ENCODE measurements at places on chromosomes 11 and 22.

DNA sequence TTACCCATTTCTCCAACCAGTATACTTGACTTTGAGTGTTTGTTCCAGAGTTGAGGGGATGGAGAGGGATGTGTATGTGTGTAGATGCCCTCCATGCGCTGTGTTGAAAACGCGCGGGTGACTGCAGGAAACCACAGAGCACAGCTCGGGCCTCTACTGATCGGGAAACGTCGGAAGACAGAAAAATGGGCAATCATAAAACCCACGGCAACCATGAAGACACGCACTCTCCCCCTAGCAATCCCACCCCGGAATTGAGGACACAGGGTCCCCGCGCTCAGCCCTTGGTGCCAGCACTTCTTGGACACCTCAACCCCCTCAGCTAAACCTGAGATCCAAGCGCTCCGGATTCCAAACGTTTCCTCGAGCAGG lies 251 bp upstream of the UQCC3 start:
- no peak for DNase-seq

DNA sequence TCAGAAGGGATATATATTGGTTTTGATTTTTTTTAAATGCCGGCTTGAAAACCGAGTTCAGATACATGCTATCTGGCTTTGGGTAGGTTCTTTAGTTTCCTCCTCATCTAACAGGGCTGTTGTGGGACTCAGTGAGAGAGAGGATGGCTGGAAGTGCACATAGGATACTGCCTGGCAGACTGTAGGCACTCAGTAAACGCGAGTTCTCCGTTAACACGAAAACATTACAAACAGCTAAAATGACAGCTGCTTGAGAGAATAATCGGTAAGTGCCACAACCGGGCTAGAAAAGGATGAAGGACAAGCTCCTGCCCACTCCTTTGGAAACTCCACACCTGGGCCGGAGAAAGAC lies 369 bp downstream of the XRRA1 start:
- DNase-seq: no peak

DNA sequence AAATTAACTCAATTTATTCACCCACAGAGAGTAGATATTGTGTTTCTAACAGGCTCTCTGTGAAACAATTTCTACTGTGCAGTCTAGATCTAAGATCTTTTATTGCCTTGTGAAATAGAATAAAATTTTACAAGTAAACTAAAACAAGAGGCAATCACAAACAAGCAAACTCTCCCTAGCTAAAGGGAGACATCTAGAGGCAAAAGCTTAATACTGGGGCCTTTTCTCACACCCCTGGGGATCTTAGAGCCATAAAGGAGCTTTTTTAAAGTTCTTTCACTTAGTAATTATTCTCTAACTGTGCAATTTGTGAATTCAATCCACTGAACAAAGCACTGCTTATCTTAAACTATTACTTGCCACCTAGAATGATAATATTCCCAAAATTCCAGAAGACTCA lies 19.7 kb downstream of the ALG9 start:
- DNase-seq: no peak

GRCh38 chr11:5815534-5815933 lies 6.8 kb downstream of the OR52N2 start:
- no peak for DNase-seq

GRCh38 chr11:95795627-95796295 lies 5.5 kb downstream of the CEP57 start:
- DNase-seq: no peak

DNA sequence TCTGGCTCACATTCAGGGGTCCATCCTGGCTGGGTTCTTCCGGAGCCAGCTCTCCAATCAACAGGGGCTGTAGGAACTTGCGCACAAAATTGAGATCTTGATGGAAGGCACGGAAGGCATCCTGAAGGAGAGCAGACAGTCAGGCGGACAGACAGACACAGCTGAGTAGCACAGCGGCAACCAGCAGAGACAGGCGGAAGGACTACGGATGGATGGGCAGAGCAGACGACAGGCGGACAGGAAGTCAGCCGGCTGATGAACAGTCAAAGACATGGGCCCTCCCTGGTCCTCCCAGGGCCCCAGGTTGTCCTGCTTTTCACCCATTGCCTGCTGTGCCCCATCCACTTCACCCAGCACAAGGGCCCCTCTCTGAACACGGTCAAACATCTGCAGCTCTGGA lies 11.3 kb downstream of the FADS3 start:
- DNase-seq: no peak

DNA sequence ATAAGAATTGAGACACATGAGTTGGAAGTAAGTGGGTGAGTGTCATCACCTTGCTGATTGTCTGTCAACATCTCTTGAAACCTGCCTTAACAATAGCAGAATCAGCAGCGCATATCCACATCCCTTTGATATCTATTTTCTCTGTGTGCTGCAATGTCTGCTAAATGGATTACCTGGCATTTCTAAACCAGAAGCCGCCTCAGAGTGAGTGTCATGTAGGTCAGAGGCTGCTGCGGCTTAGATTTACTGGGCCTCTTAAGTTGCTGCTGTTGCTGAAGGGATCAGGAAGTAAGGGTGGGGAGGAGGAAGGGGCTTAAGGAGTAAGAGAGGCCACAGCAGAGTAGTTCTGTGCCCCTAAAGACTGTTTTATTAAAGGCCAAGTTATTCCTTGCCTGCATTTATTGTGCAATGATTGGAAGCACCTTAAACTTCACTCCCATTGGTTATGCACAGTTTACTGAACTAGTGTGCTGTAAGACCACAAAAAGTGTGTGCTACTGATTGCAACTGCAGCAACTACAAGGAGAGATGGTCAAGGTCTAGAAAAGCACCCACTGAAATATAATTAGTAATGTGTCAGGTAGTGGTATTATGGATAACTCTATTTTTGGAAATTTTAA lies 29.8 kb upstream of the TMEM41B start:
- no peak for DNase-seq

DNA sequence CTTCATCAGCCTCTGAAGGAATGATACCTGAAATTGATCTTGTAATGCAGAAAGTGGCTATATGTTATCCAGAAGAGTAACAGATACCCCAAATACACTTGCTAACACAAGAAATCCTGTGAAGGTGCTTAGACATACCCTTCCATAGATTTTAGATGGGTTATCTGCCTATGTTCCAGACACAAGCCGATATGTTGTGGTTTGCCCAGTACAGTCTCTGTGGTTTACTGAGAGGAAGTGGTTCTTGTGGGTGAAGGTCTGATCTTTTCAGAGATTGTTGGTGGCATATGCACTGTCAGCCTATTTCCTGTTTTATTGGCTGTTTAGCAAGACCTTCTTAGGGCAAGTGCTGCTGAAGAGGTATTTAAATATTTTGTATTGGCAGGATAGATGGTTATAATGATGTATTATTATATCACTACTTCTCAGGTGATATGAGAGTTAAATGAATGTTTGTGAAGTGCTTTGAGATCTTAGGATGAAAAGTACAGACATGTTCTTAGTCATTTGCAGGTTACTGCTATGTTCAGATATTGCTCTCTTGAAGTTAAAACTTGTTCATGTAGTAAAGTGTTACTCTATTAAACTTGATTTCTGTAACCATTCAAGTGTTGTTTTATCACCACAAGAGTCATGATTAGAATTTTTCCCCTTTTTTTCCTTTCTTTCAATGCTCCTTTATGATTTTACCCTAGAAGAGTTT lies 8.2 kb downstream of the ARHGEF12 start:
- no peak for DNase-seq

DNA sequence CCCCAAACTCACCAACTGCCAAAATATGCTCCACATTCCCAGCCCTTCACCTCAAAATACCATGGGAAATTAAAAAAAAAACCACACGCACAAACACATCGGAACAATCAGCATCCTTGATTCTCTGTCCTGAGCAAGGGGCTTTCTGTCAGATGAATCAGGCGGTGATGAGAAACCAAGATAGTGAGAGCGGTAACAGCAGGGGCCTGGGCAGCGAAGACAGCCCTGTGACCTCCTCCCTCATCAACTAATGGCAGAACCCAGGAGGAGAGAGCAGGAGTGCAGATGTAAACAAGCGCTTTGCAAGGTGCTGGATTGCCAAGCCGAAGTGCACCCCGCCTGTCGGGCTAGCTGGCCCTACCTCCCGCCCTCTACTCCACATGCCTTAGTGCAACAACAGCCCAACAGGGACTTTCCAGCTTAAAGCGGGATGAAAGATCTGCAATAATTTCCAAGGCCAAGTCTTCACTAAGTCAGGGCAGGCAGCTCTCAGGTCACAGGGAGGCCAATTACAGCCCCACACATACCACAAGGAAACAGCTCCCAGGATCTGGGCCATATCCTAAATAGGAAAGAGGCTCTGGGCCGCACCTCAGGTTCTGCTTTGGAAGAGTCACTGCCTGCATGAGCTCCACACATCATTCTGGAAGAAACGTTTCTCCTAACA lies 72.2 kb upstream of the BID start:
- no peak for DNase-seq

DNA sequence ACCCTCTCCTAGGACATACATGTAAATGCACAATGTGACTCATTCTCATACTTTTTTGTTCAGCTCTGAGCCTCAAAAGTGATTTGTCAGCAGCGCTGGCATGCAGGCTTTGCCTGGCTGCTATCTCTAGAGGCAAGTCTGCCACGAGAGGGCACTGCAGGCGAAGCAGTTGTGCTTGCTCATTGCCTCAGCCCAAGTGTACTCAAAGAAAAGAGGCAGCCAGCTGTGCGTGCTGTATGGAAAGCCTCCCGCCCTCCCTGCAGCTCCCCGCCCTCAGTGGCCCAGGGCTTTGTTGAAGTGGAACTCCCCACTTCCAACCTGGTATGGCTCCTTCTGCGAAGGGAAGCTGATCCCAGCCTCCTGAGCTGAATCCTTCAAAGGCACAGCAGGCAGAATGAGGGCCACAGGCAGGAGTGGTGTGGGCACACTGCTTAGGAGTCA lies 16.3 kb downstream of the SDHAF2 start:
- DNase-seq: peak; percentile 87

- no peak for DNase-seq
Measured at GRCh38 chr11:45109400-45109799, 37.0 kb upstream of the PRDM11 start.

DNA sequence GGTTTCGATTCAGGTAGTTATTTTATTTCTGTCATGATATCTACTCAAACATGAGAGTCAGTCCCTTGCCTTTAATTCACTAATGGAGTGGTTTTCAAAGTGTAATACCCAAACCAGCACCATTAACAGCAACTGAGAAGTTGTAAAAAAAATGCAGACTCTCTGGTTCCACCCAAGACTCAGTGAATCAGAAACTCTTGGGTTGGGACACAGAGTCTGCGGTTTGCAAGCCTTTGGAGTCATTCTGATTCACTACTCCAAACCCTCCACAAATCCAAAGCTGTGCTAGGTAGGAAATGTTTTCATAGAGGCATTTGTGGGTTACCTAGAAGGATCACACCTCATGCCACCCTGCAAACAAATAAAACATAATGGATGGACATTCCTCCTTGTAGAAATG lies 340.1 kb downstream of the NTM start:
- DNase-seq: no peak

DNA sequence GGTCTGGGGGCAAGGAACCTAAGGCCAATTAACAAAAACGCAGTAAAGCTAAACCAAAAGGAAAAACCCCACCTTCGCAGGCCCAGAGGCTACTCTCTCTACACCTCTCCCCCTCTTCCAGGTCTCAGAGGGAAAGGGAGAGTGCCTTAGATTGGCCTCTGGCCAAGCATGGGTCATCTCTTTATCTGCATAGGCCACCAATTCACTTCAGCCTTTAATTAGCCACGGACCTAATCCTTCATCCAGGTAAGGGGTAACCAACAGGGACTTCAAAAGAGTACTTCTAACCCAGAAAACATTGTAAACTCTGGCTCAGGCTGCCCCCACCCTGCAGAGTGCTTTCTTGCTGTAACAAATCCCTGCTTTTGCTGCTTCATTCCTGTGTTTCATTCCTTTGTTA lies 9.4 kb downstream of the VSTM5 start:
- DNase-seq: no peak

DNA sequence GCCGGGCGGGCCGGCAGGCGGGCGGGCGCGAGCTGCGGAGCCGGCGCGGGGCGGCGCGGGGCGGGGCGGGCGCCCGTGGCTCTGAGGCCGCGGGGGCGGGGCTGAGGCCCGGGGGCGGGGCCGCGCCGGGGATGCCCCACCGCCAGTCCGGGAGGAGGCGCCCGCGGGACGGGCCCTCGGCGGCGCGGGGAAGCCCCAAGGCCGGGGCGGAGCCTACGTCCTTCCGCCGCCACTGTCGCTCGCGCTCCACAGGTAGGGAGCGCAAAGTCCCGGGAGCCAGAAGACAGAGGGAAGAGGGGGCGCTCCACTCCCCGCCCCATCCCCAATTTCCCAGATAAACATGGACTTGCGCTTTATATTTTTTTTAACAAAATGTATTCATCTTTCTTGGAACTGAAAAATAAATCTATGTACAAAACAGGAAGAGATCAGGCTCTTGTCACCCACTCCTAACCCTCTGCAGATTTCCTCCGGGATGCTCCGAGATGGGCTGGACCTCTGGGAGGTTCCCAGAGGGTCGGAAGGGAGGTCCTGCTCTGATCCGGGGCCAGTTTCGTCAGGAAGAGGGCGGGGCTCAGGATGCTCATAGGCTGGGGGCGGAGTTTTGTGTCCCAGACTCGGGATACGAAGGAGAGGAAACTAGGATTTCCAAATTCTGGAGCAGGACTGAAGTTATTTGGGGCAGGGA lies at the start of gene MAP4K2:
TSS of gene MAP4K2 (minus strand) at position 57 of the 688 bp plus-strand sequence. CDS start 65 bp downstream, outside the sequence.
- DNase-seq: peak; percentile 87

DNA sequence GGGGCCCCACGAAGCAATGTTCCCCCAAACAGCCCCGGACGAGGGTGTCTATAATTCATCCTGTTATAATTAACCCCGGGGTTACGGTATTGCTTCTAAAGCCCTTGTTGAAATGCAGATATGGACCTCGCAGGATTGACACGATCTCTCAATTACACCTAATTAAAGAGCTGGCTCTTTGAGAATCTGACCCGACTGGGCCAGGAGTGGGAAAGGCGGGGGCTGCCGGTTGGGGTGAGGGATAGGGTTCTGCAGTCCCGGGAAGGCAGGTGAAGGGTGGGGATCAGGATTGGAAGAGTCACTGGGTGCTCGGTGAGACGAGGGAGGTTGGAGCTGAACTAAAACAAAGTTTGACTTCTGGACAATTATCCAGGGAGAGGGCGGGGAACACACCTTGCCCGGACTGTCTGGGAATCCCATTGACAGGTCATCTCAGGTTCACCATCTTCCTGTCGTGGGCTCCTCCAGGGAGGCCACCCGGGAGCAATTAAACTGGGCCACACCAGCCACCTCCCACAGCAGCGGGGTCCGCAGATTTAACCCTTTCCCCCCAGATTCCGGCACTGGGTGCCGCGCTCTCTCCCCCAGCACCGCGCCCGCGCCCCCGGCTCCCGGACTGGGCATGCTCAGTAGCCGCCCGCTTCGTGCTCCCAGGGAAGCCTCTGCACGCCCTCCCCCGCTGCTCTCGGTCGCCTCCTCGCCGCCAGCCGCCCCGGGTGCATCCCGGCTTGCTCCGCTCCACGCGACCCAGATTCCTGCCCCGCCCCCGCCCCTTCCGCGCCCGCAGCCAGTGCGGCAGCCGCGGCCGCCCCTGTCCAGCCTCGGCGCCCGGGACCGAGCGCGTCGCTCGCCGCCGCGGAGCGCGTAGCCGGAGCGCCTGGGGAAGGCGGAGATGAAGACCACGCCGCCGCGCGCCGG lies at the start of gene ELMOD1:
TSS of gene ELMOD1 (plus strand) at position 688 of the 918 bp plus-strand sequence. CDS start 27,043 bp downstream, outside the sequence.
- DNase-seq: peak; percentile 39
